A549 (cell line): ENCODE measurements at places on chromosomes 2 and 18.

DNA sequence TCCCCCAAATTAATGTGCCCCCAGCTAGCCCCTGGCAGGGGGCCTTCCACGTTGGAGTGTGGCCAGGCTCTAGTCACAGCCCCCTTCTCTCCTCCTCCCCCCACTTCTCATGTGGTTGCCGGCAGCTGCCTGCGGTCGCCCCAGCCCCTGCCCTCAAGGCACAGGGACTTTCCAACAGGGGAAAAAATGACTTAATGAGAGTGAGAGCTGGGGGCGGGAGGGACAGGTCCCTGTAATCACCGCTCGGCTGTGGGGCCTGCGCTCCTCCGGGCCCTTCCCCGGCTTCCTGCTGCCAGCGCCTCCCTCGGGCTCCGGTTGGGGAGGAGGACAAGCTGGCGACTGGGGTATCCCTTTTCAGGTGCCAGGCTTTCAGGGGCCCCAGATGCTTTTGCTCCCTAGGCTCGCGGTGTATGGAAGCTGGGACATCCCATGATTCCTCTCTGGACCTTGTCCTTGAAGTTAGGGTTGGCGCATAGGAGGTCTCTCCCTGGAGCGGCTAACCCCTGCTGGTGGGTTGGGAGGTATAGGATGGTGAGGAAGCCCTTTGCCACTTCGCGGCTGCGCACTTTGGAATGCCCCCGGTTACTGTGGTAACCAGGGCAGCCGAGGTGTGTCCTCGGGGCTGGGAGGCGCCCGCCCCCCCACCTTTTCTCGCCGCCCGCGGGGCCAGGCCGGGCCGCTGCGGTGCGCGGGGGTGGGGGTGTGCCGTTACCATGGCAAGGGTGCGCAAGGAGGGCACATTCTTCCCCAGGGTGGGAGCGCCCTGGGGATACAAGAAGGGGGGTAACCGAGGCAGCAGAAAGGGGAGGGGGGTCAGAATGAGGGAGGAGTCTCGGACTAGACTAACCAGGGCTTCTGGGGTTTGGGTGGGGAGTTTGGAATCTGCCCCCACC is 16.1 kb downstream of the WNT10A start:
- DNase-seq, result no peak

DNA sequence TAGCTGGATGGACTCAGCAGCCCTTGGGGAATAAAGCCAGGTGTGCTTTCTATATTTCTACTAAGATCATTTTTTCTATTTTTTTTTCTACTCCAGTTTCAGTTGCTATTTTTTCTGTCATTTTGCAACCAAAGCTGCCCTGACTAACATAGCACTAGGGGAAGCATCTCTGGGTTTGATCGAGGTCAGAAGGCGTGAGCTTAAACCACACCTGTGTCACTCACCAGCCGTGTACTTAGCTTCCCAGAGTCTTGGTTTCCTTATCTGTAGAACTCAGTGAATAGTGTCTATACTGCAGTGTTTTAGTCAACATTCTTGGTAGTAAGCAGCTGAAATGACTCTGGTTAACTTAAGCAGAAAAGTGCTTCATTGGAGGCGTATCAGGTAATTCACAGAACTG is 489.6 kb upstream of the SPRED2 start:
- DNase-seq, result no peak

GRCh38 chr2:207662203-207662602 is 37.0 kb upstream of the METTL21A start:
- DNase-seq, result no peak

GRCh38 chr2:169694894-169695260 is 608 bp downstream of the PHOSPHO2 start:
- no peak for DNase-seq

DNA sequence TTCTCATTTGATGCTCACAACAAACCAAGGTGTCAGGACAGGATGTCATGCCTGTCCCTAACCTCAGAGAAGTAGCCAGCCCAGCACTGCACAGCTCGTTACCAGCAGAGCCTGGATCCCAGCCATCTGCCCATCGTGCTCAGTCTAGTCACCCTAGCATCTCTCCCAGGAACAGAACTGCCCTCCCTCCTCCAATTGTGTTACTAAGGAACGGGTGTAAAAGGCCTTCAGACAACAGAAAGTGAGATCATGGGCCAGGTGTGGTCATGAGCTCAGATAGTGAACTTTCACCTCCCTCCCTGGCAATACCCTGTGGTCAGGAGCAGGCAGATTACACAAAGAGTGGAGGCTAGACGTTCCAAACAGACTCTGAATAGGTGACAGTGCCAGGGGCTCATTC is 111.8 kb upstream of the PPP1CB start:
- DNase-seq, result peak; percentile 39

- no peak for DNase-seq
Measured at GRCh38 chr2:211367293-211367692, 810.9 kb downstream of the CPS1 start.

DNA sequence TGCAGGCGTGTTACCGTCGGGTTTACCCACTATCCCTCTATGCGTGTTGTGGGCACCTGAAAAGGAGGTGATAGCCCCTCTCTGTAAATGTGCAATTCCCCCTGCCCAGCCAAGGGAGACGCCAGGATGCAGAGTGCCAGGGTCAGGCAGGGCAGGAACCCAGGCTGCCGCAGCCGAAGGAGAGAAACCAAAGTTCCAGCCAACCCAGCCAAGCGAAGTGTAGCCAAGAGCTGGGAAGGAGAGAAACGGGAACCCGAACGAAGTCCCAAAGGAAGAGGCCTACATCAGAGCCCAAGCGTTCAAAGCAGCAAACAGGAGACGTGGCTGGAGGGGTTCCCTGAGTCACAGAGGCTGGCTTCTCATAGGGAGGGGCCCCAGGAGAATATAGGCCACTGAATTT is 24.2 kb upstream of the SPR start:
- no peak for DNase-seq

- no peak for DNase-seq
Measured at GRCh38 chr18:80172056-80172455, 63.0 kb downstream of the ADNP2 start.

DNA sequence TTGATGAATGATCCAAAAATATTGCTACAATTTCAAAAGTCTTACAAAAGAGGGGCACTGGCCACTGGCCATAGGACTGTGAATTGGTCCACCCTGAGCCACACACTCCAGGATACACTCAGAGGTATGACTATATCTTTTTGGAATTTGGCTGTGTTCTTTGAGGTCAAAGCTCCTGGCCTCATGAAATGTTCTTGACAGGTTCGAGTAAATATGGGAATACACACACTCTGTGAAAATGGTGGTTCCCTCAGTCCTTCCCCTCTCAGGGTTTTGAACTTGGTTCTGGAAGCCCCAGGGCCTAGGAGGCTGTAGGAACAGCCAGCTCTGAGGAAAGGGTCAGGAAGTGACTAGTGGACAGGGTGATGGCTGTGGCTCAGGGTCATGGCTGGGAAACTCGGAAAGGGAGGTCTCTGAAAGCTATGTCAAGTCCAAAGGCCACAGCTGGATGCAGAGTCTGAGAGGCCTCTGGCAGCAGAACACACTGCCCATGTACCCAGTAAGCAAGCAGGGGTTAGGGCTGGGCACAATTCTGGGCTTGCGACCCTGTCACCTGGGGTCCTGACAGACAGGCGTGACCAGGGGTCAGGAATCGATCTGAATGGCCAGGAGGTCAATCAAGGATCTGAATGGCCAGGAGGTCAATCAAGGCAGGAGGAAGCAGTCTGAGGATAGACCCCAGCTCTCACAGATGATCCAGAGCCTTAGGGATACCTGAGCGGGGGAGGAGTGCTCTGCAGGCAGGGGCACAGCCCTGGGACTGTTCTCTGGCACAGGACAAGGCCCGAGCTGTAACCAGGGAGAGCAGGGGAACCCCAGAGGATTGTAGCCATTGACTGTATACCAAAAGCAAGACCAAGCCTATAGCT is 223.4 kb upstream of the SMAD2 start:
- no peak for DNase-seq

DNA sequence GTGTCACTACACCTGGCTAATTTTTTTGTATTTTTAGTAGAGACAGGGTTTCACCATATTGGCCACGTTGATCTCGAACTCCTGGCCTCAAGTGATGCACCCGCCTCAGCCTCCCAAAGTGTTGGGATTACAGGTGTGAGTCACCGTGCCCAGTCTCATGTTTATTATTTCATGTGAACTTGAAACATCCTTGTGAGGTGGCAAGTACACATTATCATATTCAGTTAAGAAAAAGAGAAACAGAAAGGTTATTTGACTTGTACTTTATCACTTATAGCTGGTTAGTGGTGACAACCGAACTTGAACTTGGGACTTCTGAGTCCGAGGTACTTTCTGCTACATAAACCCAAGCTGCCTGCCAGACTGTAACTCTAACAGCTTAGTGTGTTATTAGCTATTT is 24.4 kb downstream of the ABHD3 start:
- DNase-seq, result no peak

- DNase-seq, result peak; percentile 7
Measured at GRCh38 chr2:134365356-134365755, 111.5 kb downstream of the MGAT5 start.

GRCh38 chr2:240855670-240856069 is 13.0 kb upstream of the AGXT start:
- DNase-seq, result no peak

- DNase-seq, result no peak
Measured at GRCh38 chr2:172252154-172252553, 149.5 kb upstream of the DLX2 start.

- DNase-seq, result no peak
Measured at GRCh38 chr2:52115750-52116149, 1083.8 kb upstream of the NRXN1 start.

DNA sequence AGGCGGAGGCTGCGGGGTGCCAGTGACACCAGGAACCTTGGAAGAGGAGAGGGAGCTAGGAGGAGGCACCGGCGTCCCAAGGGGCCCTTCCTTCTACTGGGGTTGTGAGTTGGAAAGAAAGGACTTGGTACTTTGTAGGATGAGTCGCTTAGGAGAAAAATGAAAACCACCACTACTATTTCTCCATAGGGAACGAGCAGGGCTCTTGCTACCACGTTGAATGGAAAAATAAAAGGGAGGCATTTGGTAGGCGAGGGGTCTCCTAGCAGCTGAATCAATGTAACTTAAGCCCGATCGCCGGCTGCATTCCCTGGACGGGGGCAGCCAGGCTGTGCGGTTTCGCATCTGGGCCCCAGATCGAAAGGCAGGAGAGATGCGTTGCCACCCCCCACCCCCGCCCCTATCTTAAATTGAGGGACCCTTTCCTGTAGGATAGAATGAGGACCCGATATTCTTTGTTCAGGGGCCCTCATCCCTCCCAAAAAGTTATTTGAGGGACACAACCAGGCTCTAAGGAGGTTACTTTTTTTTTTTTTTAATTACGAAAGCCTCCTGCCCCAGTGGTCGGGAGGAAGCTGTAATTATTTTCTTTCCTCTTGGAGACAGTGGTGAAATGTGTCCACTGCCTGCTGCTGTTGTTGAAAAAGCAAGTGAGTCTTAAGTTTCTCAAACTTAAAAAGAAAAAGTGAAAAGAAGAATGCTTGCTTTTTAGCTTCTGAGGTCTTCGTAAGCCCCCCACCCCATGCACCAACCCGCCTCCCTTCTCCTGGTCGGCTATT is 1.3 kb downstream of the IGFBP2 start:
- no peak for DNase-seq

DNA sequence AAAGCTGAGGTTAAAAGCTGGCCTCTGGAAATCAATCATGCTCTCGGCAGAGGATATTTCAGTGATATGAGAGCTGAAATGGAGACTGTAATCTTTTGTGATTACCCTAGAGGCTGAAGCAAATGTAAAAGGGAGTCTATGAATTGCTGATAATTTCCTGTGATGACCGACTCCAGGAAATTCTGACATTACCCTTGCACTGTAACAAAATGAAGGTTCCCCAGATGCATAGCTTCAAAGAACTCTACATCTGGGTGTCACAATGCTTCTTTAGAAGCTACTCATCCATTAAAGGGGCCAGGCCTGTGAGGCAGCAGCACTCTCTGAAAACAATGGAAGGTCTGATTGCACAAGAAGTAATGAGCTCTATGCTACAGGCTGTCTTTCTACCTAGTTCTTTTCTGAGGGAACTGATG is 268.2 kb upstream of the SESTD1 start:
- no peak for DNase-seq
